DMS53 (cell line): ENCODE measurements at places on chromosomes 4 and X.

- DNase-seq, result no peak
These were observed 18.3 kb downstream of the HADH start for GRCh38 chr4:108007984-108008383.

GRCh38 chr4:172096786-172097185 is 283.6 kb downstream of the GALNTL6 start:
- DNase-seq, result no peak

GRCh38 chrX:148612431-148612830 is 112.0 kb downstream of the AFF2 start:
- DNase-seq, result no peak

- DNase-seq, result no peak
These were observed 69.2 kb downstream of the PRDM5 start for GRCh38 chr4:120853161-120853935.
